Anterior cingulate cortex (tissue), 58 donors: ENCODE measurements at places on chromosomes 3 and 15.

GRCh38 chr3:56753206-56753820 is 48.4 kb downstream of the ARHGEF3 start:
- DNase-seq: no peak

DNA sequence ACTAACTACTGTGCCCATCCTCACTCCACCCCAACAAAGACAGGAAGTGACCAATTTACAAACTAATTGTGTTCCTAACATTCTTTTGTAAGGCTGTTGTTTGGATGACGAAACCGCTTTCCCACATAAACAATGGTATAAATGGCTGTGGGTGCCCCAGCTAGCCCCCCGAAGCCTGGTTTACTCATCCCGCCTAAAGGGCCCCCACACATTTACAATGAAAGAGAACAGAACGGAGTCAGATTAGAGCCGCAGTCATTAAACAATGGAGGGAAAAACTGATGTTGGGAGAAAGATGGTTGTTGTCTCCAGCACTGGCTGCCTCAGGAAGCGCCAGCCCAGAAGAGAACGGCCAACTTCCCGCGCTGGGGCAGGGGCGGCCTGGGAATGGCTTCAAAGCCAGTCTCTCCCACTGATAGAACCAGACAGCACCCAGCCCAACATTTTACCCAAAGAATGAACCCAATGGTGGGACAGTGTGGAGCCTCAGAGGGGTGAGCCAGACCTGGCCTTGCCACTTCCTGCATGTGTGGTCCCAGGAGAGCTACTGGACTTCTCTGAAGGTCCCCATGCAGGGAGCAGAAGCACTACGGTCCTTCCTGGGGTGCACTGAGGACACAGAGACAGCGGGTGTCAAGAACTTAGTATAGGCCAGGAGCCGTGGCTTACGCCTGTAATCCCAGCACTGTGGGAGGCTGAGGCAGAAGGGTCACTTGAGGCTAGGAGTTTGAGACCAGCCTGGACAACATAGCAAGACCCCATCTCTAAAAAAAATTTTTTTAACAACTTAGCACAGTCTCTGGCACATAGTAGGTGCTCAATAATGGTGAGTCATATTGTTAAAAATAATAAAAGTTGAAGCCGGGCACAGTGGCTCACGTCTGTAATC is 75.8 kb upstream of the GATA2 start:
- DNase-seq: no peak

- peak; percentile 39 for DNase-seq
These were observed at the start of gene ERC2 for GRCh38 chr3:56468184-56469106. Gene ERC2 (minus strand): TSS chr3:56468467.

GRCh38 chr3:33075995-33076394 is 21.0 kb downstream of the GLB1 start:
- no peak for DNase-seq

GRCh38 chr15:63370764-63371163 is 10.9 kb downstream of the CA12 start:
- DNase-seq: no peak

- no peak for DNase-seq
These were observed 1.2 kb downstream of the CLSTN2 start for GRCh38 chr3:139935866-139936817.

DNA sequence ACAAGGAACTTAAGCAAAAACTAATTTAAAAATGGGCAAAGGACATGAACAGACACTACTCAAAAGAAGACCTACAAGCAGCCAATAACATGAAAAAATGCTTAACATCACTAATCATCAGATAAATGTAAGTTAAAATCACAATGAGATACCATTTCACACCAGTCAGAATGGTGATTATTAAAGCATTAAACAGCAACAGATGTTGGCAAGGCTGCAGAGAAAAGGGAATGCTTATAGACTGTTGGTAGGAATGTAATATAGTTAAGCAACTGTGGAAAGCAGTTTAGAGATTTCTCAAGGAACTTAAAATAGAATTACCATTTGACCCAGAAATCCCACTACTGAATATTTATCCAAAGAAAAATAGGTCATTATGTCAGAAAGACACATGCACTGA is 482.2 kb downstream of the SQOR start:
- no peak for DNase-seq

GRCh38 chr15:70020229-70020628 is 77.5 kb downstream of the TLE3 start:
- DNase-seq: no peak

DNA sequence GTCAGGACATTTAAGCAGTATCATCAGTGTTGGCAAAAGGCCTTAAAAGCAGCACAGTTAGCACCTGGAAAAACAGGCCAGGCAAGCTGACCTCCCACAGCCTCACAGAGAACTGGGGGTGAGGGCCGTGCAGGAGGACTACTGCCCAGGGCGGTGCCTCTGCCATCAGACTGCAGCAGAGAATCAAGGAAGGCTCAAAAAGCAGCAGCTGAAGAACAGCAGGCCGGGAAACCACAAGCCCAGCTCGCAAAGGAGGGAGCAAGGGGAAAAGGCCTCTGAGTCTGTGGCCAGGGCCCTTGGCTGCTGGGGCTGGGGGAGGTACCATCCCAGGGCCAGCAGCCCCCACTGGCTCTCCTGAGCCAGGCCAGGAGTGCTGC is 84.2 kb downstream of the SEC22A start:
- DNase-seq: no peak

DNA sequence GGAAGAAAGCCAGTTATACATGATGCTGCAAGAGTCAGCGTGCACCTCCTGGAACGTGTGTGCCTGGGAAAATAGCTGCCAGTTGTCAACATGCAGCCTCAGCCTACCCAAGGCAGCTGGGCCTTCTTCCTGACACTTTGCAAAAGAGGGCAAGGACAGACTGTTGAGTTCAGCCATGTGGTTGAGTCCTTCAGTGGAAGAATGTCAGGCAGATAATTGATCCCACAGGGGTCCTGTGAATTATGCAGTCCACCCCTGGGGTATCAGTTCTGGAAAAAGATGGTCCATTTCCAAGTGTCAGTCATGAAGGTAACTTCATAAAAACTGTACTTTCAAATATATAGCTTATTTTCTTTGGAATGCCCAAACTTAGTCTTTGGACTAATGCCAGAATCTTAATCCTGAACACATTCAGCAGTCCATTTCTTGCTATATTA is 79.6 kb downstream of the ARNT2 start:
- DNase-seq: no peak

DNA sequence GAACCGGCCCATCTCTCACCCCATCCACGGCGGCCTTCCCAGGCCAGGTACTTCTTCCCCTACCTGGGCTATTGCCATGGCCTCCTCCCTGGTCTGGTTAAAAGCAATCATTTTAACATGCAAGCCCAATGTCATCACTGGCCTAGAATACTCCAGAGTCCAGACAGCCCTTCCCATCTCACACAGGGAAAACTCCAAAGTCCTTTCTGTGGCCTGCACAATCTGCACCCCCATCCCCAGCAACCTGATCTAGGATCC is 45.8 kb upstream of the SLCO2A1 start:
- no peak for DNase-seq

DNA sequence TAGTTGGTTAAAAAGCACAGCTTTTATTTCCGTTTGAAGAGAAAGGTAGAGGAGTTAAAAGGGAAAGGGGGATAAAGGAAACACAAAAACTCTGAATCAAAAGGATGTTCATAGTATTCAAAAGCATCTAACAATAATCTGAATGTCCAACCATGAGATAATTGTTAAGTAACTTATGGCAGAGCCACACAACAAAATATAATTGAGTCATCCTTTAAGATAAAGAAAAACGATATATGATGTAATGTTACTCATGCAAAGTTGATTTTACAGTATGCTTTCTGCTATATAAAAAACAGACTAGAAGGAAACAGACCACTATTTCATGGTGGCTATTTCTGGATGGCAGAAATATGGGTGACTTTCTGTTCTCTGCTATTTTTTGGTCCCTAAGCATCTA is 3.9 kb downstream of the XPC start:
- no peak for DNase-seq

DNA sequence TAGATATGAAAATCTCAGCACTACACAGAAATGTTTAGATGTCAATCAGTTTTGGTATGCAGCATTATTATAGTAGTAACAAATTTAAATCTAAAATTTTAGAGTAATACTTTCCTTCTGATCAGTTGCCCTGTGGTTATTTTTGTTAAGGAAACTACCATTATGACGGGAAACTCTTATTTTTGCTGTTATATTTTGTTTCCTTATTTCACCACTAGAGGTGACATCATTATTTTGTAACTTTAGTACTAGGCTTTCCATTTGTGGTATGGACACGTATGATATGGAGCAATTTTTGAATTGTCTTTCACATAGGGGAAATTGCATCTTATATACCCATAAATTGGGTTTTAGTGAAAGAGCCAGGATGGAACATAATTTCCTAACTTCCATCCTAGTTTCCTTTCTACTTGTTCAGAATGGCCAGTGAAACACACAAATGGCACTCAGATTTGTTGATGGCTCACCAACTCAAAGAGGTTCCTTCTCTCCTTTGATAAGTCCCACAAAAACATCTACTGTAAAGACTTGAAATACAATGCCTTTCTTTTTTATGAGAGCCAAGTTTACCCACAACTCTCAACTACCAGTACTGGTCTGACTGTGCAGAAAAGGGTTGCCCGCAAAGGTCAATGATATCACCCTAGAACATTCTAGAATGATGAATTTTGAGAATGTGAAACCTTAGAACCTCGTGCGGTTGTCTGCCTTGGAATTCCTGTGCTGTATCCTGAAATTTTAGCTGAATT is 19.4 kb upstream of the PPP4R2 start:
- no peak for DNase-seq

GRCh38 chr3:192161661-192162060 is 565.7 kb downstream of the FGF12 start:
- DNase-seq: no peak

DNA sequence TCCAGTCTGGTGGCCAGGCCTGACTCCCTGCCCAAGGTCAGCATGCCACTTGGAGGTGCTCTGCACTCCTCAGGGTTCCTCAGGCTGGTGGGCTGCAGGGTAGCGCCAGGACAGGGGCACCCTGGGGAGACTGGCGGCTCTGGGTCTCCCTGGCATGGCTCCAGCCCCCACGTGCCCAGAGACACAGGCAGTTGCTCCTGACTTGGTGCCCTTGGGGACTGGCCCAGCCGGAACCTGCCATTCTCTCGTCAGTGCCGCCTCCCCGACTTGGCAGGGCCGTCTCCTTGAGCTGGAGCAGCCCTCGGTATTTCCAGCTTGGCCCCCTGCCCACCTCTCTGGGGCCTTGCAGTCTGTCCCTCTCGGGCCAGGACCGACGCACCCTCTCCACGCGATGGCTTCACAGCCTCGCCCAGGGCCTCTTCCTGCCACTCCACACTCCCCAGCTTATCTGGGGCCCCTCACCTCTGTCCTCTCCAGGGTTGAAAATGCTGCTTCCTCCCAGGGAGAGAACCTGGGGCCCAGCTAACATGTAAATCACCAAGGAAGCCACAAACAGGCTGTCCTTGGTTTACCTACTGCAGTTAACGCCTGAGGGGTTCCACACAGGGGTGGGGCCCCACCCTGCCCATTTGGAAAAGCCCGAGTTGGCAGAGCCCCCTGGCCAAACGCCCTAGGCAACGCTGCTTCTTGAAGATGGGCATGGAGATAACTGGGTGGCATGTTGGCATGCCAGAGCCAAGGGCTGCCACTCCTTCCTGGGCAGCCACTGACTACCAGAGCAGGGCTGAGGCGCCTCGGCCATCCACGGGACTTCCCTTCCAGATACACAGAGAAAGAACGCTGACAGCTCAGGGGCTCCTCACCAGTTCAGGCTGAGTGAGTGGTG is 61.4 kb downstream of the SMAD6 start:
- peak; percentile 22 for DNase-seq

DNA sequence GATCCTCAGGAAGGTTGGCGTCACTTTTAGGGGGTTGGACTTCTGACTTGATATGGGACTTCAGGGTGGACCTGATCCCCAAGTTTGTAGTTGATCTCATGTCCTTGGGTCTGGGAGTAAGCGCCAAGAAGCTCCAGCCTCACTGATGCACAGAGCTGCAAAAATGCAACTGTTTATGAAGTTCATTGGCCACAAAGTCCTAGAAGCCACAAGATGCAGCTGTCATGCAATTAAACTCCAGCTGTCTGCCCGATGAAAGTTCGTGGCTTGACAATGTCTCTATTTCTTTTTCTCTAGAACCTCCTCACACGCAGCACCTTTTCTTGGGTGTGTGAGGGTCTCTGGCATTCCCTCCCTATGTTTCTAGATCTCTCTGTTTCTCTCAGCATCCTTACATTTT is 9.2 kb upstream of the ACAN start:
- no peak for DNase-seq

- no peak for DNase-seq
These were observed 13.5 kb upstream of the KCNMB3 start for GRCh38 chr3:179264449-179264848.

- peak; percentile 25 for DNase-seq
These were observed 24.6 kb downstream of the EBLN2 start for GRCh38 chr3:73086071-73086494.

DNA sequence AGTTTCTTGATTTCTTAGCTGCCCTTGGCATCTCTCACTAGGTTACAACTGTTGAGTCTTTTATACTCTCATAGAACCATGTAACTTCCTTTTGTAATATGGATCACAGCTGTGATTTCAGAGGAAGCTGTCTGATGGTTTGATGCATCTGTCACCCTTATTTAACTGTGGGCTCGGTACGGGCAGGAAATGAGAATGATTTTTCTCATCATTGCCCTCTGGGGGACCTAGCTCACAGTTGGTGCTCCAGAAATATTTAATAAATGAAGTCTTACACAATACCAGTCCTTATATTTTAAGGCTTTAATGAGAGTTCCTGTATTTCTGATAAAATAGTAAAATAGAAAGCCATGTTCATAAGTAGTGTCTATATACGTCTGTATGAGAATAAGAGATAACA is 151.2 kb downstream of the EBLN2 start:
- no peak for DNase-seq

- DNase-seq: no peak
These were observed 1.7 kb downstream of the BFSP2 start for GRCh38 chr3:133401374-133402135.

GRCh38 chr3:39142067-39142466 is 11.3 kb downstream of the CSRNP1 start:
- DNase-seq: no peak

- DNase-seq: no peak
These were observed 7.5 kb upstream of the IGSF10 start for GRCh38 chr3:151468284-151468917.

DNA sequence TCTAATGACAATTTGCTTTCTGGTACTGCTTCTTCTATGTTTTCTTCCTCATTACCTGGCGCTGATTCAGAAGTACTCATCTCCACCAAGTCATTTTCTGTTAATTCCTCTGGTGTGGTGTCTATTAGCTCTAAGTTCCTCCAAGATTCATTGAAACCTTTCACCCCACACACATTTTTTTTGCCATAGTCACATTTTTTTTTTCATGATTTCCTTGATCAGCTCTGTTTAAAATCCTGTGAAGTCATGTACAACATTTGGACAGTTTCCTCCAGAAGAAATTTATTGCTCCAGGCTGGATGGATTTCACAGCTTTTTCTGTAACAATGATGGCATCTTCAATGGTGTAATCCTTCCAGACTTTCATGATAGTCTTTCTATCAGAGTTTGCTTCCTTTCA is 243.2 kb upstream of the VEPH1 start:
- no peak for DNase-seq
